Skin of body (tissue), 3 donors: ENCODE measurements at places on chromosomes 2 and 18.

DNA sequence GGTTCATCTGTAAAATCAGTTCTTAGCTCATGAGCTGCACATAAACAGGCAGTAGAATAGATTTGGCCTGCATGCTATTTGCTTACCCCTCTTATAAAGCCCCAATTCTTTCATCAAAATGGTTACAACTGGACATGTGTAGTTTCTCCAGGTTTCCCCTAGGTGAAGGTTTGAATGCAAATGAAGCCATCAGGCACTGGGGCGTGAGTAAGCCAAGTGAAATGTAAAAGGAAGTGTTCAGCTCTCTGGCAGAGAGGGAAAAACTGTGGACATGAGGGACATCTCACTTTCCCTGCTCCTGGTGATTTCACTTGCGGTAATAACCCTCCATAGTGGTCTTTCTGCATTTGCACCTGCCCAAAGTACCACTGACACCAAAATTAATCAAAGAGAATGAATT is 1402.3 kb upstream of the LRRTM1 start:
- DNase-seq = no peak

DNA sequence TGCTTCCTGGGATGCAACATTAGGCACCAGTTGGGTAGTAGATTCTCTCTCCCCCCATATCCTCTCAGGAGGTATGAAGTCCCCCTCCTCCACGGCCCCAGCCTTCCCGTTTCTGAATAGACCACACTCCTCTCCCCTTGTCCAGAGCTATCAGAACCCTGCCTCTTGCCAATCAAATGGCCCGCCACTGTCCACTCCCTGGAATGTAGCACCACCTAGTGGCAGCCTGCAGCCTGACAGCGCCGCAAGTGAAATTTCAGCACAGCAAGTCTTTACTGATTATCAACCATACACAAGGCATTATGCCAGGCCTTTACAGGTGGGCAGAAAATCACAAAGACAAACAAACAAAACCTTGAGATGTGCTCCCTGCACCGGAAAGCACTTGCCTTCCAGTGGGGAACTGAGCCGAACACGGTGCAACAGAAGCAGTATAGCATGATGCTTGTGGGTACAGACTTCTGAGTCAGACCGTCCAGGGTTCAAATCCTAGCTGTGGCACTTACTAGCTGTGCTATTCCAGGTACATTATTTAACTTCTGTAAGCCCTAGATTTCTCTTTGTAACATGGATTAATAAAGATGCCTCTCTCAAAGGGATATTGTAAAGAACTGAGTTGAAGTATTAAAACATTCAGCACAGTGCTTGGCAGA is 174.0 kb downstream of the SMAD2 start:
- DNase-seq = no peak

- DNase-seq = no peak
Measured at GRCh38 chr2:136051725-136052048, 66.3 kb upstream of the DARS1 start.

DNA sequence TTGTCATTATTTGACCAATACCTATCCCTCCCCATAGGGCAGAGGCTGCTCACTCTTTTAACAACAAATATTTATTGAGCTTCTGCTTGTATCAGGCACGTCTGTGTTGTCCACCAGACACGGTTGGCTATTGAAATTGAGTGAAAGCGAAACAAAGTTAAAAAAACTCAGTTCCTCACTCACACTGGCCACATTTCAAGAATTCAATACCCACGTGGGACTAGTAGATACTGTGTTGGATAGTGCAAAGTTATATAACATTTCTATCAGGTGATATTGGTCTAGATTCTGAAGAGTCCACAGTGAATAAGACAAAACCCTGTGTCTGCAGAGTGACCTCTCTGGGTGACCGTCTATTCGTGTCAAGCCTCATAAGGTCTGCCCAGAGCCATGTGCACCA is 43.9 kb upstream of the GALR1 start:
- DNase-seq = no peak

- DNase-seq = peak; percentile 35
Measured at GRCh38 chr2:223580951-223581350, 21.2 kb downstream of the SCG2 start.

GRCh38 chr2:136310005-136310495 is 192.1 kb upstream of the CXCR4 start:
- no peak for DNase-seq
